ENCODE measurements at places on chromosomes 3 and 15.

- no peak for DNase-seq
Measured at GRCh38 chr3:16355828-16356227, 90.8 kb downstream of the OXNAD1 start.

GRCh38 chr15:101852356-101852755 is 40.4 kb downstream of the OR4F15 start:
- no peak for DNase-seq

DNA sequence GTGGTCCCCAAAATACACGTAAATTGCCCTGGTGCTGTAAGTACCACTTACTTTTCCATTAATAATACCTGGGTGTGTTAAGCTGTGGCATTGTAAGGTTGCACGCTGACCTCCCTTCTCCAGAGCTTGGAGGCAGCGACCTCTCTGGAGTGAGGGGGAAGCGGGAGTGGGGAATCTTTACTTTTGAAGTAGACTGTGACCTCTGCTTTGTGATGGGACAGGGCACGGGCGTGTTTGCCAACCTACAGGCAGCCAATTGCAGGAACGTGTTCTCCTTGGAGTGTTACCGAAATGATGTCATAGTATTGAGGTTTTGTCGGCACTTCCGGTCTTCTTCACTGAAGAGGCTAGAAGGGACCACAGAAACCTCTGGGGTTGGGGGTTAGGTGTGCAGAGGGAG is 227.3 kb upstream of the C2CD4B start:
- DNase-seq: no peak

GRCh38 chr3:107487490-107487889 is 35.3 kb upstream of the BBX start:
- DNase-seq: no peak

GRCh38 chr3:188950832-188951489 is 220.8 kb upstream of the TPRG1 start:
- DNase-seq: peak; percentile 22

DNA sequence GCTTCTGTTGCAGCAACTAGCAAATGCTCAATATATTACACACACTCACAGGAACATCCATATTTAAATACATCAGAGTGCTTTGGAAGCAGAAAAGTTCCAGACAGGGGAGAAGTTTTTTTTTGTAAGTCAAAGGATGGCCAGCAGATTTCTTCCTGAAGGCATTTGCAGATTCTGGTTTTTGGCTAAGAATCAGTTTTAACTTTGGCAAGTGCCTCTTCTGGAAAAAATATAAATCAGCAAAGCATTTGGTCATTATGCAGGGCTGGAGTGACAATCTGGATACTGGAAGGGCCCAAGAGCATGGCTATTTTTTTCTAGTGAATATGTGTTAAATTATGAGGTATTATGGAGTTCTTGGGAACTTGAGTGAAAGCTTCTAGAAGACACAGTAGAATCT is 495.3 kb upstream of the ARPP21 start:
- DNase-seq: no peak

- no peak for DNase-seq
Measured at GRCh38 chr3:171965067-171965712, 74.2 kb upstream of the FNDC3B start.

DNA sequence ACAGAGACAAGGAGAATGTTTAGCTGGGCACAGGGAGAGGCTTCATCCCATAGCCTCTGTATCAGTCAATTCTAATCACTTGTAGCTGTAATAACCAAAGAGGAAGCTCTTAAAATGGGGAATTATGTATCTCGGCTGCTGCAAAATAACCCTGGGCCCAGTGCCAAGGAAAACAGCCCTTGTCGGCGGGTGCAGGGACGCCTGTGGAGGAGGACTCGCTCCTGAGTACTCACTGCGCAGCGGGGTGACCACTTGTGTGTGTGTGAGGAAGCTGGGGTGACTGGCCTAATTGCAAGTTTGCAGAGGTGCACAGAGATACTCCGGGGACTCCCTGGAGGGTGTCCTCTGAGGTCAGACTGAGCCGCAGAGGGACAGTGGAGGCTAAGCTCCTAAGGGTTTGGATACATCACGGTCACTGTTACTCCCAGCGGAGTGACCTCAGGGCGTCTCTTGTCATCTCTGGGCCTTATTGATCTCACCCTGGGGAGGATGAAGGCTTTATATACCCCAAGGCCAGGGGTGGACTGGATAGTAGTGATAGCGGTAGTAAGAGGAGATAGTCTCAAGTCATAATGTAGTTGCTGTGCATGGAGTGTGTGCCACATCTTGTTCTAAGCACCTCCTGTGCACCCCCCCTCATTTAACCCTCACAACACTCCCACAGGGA is 37.2 kb downstream of the SLC6A6 start:
- DNase-seq: no peak

- DNase-seq: no peak
Measured at GRCh38 chr3:18891641-18892040, 256.7 kb upstream of the KCNH8 start.

- no peak for DNase-seq
Measured at GRCh38 chr3:129039271-129040038, 21.1 kb upstream of the GP9 start.
